Amniotic epithelial cell (primary cell): ENCODE measurements at places on chromosomes 1 and 21.

GRCh38 chr1:8777867-8778266 is 39.6 kb downstream of the RERE start:
- no peak for DNase-seq

- no peak for DNase-seq
Observed at GRCh38 chr1:31696242-31696641, 7.6 kb downstream of the COL16A1 start.

- DNase-seq: peak; percentile 34
Observed at GRCh38 chr1:11749203-11749689, 12.7 kb upstream of the C1orf167 start.

DNA sequence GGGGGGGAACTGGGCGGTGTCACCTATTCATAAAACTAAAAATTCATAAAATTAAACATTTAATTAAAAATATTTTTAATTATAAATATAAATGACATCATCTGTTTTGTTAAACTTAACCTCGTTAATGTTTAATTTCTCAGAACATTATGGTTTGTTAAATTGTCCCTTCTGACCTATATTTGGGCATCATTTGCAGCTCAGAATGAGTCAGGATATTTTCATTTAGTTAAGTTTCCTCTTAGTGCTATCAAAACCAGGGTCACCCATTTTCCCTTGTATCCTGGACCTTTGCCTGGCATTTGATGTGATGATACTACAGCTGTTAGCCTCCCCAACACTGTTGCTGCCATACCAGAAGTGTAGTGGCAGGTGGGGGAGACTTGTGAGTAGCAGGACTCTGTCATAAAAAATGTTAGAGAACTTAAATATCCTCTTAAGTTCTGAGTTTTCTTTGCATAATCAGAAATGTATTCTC is 30.3 kb downstream of the TSNAX start:
- DNase-seq: no peak

GRCh38 chr1:214027498-214027897 is 39.7 kb downstream of the PROX1 start:
- DNase-seq: no peak

DNA sequence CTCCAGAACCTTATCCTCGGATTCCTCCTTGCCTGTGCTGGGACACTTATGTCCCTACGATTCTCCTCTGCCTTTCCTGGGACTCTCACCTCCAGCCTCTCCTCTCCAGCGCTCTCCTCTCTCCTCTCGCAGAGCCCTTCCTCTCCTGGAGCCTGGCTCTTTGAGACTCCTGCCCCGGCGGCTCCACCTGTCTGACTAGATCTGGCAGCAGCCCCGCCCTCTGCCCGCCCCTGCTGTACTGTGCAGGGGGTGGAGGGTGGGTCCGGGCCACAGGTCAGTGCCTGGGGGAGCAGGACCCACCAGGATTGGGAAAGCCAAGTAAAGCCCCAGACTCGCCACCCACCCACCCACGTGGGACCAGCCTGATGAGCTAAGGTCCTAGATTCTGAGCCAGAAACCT is 1.6 kb downstream of the ELOVL1 start:
- no peak for DNase-seq

DNA sequence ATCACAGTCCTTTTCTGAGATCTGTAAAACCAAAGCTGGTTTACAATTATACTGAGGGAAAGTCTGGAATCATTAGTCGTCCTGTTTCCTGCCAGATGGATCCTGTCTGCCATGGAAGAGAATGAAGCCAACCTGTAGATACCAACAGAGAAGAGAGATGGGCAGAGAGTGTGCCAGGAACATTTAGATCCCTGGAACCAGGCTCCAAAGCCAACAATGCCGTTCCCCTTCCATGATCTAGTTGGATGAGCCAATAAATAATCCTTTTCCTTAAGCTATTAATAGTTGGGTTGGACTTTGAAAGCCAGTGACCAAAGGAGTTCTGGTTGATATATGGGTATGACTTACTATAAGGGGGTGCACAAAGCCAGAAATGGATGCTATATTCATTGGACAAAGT is 15.0 kb downstream of the CAPN8 start:
- DNase-seq: no peak

- peak; percentile 7 for DNase-seq
Observed at GRCh38 chr1:75136921-75137641, 2.9 kb downstream of the LHX8 start.

DNA sequence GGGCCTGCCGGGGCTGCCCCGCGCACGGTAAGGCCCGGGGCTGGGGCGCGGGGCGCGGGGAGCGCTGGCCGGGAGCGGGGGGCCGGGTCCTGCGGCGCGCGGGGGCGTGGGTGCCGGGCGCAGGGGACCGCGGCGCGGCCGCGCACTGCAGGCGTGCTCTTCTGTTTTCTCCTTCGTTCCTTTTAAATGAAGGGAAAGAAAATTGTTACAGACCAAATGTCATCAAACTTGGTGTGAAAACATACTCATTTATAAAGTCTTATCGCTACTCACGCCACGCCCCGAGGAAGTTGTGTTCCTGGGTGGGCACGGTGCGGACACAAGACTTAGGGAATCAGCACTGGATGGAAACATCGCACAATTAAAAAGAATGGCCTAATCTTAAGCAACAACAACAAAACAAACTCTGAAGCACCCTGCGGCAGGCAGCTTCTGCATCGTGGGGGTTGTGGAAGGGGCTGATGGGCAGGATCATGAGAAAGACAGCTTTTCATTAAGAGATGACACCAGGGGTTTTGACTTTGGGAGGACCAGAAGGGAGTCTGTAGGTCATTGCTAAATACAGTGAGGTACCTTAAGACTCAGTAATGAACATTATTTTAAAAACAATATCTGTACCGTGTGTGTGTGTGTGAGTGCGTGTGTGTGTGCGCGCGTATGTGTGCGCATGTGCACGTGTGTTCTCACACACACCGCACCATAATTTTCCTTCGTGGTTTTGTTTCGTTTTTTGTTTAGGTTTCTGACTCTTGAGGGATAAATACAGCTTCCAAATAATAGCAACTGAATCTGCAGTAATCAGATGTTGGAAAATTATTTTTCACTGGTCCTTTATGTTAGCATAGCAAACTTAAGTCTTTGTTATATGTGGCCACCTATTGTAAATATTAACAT is 548 bp downstream of the B3GALT5 start:
- DNase-seq: peak; percentile 14

GRCh38 chr1:242055749-242056320 is 56.9 kb upstream of the MAP1LC3C start:
- DNase-seq: peak; percentile 6

GRCh38 chr1:14605945-14606344 is 7.5 kb downstream of the KAZN start:
- DNase-seq: no peak

DNA sequence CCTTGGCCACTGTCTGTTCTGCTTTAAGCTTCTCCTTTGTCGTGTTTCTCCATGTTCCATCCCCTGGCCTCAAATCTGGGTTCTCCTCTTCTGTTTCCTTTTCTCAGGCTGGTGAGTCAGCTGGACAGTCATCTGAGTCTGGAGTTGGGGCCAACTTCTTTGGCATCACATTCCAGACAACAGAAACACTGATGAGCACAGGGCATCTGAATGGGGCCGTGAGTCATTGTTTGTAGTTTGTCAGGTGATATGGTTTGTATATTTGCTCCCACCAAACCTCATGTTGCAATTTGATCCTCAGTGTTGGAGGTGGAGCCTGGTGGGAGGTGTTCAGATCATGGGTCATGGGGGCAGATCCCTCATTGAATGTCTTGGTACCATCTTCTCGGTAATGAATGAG is 14.3 kb upstream of the OLIG2 start:
- peak; percentile 74 for DNase-seq

GRCh38 chr1:202129453-202130296 is 7.0 kb downstream of the GPR37L1 start:
- DNase-seq: no peak

GRCh38 chr1:44012941-44013609 is 18.2 kb downstream of the SLC6A9 start:
- no peak for DNase-seq

DNA sequence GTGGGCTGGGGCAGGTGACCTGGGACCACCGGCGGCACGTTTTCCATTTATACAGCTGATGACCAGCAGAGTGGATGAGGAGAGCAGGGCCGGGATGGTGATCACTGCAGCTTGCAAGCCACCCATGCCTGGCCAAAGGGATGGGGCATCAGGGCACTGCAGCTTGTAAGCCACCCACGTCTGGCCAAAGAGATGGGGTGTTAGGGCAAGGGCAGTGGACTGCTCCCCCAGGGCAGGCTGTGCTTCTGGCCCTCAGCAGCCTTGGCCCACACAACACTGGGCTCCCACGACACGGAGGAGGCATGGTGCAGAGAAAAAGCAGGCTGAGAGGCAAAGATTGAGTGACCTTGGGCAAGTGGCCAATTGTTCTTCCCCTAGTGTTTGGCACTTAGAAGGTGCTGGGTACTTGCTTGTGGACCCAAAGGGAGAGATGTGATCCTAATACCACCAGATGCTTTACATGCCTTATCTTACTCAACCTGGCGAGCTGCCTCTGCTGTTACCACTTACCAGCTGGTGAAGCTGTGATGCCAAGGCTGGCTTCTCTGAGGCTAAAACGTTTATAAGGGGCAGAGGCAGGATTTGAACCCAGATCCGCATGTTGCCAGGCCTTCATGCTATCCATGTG is 48.3 kb downstream of the TRIM62 start:
- DNase-seq: peak; percentile 25

GRCh38 chr1:11364170-11364569 is 91.2 kb downstream of the UBIAD1 start:
- no peak for DNase-seq

- DNase-seq: no peak
Observed at GRCh38 chr1:3852091-3852490, 4.9 kb downstream of the CEP104 start.

- DNase-seq: no peak
Observed at GRCh38 chr1:157272264-157272663, 134.1 kb upstream of the ETV3 start.

DNA sequence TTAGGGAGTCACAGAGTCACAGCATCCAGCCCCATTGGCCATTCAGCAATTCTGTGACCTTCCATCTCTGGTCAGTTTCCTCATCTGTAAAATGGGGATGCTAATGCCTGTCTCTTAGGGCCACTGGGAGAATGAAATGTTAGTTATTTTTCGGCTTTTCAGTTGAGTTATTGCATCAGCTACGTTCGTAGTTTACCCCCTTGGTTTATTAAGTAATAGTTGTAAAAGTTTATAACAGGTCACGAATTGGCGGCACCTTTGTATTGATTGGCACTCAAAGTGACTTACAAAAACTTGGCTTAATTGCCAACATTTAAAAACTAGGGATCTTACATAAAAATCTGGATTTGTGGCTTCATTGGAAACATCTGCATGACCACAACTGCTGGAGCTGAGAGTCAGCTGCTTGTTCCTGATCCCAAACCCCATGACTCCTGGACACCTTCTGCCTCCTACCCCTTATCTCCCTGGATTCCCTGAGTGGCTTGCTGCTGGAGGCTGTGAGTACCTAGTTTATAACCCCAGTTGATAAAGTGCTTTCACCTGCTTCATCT is 23.0 kb upstream of the SLC1A7 start:
- DNase-seq: no peak

- DNase-seq: peak; percentile 21
Observed at GRCh38 chr1:7229696-7230631, 444.7 kb downstream of the CAMTA1 start.

- DNase-seq: no peak
Observed at GRCh38 chr1:154698320-154699096, 90.5 kb upstream of the ADAR start.

DNA sequence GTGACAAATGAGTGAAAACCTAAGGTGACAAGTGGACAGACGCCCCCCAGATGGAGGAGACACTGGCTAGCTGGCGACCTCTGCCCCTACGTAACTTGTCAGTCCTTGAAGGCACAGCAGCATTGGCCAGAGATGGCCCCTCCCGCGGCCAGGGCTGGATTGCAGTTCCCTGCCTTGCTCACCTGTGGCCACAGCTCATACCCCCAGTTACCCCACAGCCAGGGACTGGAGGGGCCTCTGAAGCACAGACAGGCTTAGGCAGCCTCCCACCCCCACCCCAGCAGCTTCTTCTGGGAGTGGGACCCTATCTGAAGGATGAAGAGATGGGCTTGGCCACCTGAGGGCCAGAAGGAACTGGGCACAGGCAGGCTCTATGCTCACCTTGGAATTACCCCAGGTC is 3.7 kb downstream of the HES3 start:
- no peak for DNase-seq
